Stimulated activated naive B cell treated with anti-CD40 and anti-IgM and Interleukin-4, amounts not matched to agents 10 μg/mL and 1 μg/mL and 100 μg/mL, for 72 hours (primary cell): ENCODE measurements at places on chromosomes 13 and 19.
A peak's percentile ranks its signal among the peaks of the same experiment; 100 is the strongest.

- DNase-seq: no peak
These were observed 18.7 kb downstream of the GPR180 start for GRCh38 chr13:94620286-94620896.

- no peak for DNase-seq
These were observed 43.9 kb downstream of the GAS6 start for GRCh38 chr13:113819731-113820715.

- DNase-seq: no peak
These were observed 6.9 kb downstream of the NPHS1 start for GRCh38 chr19:35845215-35846037.

DNA sequence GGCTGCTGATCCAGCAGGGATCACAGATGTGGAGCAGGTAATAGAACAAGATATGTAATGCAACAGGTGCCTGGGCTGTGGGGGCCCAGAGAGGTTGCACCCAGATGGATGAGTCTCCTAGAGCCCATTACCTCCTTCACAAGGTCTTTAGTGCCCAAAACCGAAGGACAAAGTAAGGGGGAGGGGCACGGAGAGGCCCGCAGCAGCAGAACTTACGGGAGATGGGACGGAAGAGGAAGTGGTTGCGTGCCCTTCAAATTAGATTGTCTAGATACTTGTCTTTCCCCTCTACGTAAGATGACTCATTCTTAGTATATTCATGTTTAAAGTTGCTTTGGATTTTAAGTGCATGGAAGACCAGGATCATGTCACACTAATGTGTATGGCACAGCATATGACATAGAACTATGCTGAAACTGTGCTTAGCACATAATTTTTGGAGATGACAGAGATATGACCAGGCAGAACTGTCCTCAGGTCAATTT, 5.7 kb upstream of the MRPS31 start:
- peak; percentile 37 for DNase-seq

DNA sequence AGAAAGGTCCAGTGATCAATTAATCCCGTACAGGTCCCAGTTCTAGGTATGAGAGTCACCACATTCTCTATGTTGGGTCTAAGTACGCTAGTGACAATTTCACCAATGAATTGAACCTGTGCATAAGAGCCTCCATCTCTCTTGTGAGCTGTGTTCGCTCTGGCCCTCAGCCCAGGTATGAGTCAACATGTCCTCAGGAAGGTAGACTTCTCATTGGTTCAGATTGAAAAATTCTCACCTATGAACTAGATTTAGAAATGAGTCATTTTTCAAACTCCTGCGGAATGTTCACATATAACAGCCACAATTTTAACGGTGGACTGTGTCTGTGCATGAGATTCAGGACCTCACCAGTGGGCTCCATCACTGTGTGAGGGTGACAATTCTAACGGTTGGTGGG, 12.7 kb upstream of the ZNF43 start:
- DNase-seq: no peak

- no peak for DNase-seq
These were observed 199.8 kb downstream of the COG6 start for GRCh38 chr13:39855236-39855635.

DNA sequence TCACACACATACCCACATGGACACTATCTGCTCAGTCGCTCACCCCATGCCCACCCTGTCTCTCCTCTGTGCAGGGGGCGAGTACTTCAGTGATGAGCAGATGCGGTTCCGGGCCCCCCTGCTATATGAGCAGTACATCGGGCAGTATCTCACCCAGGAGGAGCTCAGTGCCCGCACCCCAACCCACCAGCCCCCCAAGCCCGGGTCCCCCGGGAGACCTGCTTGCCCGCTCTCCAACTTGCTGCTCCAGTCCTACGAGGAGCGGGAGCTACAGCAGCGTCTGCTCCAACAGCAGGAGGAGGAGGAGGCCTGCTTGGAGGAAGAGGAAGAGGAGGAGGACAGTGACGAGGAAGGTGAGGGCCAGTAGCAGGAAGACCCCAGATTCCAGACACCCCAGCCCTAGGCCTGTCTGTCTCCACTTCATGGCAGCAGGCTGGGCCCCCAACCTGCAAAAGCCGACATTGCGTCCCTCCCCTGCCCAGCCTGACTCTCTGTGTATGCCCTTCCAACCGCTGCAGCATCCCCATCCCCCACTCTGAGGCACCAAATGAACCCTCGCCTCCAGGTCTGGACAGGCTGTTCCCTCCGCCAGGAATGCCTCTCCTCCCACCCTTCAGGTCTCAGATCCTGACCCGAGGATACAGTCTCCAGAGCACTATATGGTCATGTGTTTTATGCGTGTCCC, 9.7 kb downstream of the CCDC97 start:
- DNase-seq: no peak
